ENCODE measurements at places on chromosomes 7 and 10. TPM values are rescaled to one million over a fixed set of nuclear protein-coding genes. Genes with fewer than 3 reads are reported as not detected.

Gene CALML5
- not detected for total RNA-seq

Gene AKR1C1
- total RNA-seq: 140 TPM

Gene KCP
- 1.1 TPM for total RNA-seq

Gene FKBP6
- total RNA-seq: not detected

Gene DHTKD1
- 29.3 TPM for total RNA-seq

Gene SPDYE2B
- not detected for total RNA-seq

Gene HABP2
- not detected for total RNA-seq

Gene CNNM1
- 0.36 TPM for total RNA-seq

Gene VPS37D
- 5.9 TPM for total RNA-seq

All from osteoblast (primary cell).